ENCODE measurements at places on chromosomes 11 and 22. TPM values are rescaled to one million over a fixed set of nuclear protein-coding genes. Genes with fewer than 3 reads are reported as not detected.

The CECR2 gene
- total RNA-seq = not detected

The RFPL2 gene
- total RNA-seq = not detected

The IMMP1L gene
- total RNA-seq = 11.3 TPM

The C11orf87 gene
- total RNA-seq = not detected

The ANO3 gene
- under 0.01 TPM for total RNA-seq

The RTN4RL2 gene
- not detected for total RNA-seq

The OR52H1 gene
- total RNA-seq = not detected

The KCNC1 gene
- not detected for total RNA-seq
